LNCaP clone FGC (cell line): ENCODE measurements at places on chromosomes 4 and X.

DNA sequence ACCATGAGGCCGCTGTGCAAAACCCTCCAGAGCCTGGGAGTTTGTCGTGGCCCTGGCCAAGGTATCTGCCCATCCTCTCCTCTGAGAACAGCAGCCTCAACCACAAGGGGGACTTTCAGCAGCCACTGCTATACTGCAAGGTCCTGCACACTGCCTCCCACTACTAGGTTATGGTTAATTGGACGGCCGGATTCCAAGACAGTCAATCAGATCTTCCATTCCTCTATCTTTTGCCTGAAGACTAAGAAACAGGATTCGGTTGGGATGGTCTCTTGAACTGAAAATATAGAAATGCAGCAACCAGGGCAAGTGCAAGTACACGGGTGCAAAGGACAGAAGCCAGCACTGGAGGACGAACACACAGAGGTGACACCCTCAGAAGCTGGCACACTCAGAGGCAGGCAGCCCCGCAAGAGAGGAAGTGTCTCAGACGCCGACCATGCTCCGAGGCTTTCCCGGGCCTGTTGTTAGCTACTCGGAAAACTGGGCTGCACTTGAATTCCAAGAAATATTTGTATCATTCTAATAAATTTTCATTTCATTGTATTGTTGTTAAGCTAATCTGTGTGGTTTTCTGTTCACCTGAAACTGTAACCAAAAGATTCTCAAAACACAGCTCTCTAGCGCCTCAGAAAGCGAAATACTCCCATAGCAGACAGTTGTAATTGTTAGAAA is 63.3 kb downstream of the AFAP1 start:
- no peak for DNase-seq

DNA sequence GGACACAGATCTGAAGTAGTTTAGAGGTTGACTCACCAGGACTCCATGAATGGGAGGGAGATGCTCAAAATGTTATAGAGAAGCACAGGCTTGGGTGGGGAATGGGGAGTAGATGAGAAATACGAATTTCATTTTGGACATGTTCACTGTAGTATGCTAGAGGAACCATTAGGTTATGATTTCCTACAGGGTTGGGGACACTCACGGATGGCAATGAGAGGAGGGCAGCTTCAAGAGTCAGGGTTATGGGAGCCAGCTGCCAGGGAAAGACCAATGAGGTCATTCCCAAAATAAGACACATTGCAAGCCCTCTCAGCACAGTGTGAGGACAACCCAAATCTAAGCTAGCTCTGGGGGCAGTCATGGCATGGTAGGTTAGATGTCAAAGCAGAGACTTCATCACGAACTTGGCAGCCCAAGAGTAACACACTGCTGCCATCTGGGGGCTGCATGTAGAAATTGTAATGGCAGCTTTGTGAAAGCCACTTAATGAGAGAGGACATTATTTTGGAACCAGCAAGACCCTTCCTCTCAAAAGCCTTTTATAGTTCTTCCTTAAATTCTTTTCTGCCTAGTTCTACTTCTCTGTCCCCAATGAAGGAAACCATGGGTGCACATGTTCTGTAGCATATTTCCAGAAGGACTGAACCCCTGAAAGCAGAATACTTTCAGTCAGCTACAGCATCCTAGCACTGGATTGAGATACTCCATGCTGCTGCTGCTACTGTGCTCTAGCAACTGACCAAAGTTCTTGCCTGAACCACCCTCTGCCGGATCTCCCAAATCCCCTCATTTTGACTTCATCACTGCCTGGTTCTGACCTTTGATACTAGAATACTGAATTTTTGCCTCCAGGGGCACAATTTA is 16.2 kb upstream of the ZCCHC12 start:
- DNase-seq, result no peak

DNA sequence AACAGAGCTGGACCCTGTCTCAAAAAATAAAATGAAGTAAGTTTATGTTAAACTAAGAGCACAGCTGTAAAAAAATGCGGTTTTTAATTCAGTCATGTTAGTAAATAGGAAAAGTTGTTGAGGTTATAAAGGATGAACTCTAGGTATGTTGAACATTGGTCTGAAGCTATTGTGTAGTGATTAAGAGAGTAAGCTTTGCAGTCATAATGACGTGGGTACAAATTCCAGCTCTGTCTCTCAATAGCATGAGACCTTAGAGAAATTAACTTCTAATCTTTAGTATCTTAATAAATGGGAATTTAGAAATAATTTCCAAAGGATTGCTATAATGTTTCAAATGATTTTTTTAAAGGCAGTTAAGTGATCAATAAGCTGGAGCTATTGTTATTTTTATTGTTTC is 2.9 kb upstream of the YTHDC1 start:
- no peak for DNase-seq

DNA sequence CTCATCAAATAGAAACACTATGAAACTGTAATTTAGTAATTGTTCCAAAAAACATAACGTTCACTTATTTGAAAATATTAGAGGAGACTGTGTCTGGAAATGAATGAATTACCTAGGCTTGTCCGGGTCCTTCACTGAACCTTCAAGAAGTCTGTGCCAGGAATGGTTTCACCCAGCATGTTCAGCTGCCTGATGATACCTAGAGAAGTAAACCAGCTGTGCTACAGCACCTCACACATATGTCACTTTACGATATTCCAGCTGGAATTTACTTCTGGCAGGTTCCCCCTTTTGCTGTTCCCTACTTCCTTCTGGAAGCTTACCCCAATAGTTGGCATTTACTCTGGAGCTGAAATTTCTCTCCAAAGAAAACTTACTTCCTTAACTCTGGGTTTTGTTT is 906.5 kb downstream of the FAT4 start:
- DNase-seq, result no peak

DNA sequence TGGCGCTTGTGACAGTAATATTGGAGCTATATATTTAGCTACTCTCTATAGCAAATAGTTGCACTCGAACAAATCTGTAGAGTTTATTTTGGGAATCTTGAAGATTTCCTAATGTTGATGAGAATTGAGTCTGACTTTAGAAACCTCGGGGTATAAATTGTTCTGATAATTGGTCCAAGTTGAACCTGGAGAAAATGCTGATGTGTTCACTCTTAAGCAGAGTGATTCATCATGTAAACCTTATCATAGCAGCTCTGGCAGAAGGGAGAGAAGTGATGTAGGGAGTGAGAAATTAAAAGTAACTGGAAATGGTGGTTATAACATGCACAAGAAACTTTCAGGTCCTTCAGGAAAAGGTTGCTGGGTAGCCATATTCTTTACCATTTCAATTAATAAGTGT is 16.4 kb upstream of the SLC4A4 start:
- DNase-seq, result no peak

DNA sequence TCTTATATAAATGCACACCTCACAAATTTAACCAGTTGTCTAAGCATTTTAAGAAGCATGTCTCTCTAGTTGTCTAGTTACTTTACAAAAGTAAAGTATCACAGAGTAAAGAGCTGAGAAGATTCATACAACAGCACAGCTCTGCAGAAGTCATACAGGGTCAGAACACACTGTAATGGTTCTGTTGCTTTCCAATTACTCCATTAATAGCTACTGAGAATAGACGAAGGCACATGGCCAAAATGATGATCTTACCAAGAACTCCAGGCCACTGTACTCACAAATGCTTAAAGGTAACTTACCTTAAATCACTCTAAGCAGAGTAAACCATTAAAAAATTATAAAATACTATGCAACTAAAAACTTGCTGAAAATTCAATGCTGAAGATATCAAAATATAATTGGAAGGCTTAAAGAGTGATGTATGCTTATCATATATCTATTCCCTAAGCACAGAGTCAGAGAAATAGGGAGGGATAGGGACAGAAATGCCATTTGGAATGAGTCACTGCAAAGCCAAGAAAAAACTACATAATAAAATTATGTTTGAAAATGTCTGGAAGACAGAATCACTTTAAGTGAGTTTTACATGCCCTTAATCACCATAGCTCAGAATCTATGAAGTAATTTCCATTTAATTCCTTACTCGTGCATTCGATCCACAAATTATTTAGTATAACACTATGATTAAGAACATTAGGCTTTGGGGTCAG is 71.0 kb downstream of the DDX60L start:
- peak; percentile 34 for DNase-seq

DNA sequence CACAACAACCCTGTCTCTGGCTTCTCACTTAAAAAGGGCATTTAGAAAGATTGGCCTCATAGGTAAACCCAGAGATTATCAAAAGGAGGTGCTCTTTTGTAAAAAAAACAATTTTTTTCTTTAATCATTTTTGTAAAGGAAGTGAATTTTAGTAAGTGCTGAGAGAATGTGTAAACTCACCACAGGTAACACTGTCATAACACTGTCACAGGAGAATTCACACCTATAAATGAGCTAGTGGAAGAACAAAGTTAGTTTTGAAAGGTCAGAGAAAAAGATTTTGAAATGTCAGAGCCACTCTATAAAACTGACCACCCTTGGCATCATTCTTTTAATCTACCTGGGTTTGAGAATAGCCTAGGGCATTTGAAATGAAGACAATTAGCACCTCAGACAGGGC is 3.3 kb upstream of the SH2D1A start:
- no peak for DNase-seq

DNA sequence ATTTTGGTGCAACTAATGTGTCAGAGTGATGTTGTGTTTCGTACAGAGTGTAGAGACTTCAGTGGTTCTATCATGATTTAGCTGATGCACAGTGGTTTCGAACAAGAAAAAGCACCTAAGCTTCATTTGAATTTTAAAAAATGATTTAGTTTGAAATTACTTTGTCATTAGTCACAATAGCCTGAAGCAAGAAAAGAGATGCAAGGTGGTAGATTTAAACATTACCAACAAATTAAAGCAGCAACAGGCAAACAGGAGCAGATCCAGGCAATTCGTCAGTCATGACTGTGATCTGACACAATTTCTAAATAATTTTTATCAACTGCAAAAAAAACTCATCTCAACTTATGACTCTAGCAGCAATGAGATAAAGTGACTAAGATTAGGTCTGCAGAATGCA is 24.6 kb upstream of the COX7B2 start:
- no peak for DNase-seq

DNA sequence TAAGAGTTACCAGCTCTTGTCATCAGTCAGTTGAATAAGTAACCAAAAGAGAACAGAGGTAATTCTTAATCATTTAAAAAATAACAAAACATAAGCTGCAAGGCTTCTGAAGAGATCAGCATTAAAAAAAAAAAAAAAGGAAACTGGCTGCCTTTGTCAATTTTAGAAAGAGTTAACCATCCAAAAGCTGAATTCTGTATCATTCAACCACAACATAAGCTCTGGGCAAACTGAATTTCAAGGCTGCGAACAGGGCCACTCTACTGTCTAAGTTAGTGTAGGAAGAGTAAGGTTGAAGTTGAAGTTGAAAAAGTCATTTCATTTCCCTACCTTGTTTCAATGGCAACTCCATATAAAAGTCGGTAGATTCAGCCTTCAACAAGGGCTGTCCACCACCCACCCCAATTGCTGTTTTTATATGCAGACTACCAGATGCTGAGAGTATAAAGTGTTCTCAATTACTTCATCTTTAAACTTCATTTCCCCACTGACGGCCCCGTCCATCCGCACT is 1.1 kb upstream of the LIN54 start:
- no peak for DNase-seq

DNA sequence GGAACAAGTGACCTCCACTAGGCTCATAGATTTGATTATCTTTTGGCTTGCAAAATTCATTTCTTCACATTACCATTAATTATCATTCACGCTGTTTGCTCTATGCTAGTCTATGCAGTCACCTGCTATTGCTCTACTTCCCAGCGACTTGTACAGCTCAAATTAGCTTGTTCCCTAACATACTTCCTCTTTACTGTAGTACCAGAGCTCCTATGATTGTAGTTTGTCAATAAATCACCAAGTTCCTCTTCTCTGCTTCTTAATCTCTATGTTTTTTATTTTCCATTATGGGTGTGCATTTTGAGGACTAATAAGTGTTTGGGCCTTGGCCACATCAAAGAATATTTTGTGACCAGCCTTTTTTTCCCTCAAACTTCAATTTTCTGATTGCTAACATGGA is 6.2 kb upstream of the GSPT2 start:
- no peak for DNase-seq

DNA sequence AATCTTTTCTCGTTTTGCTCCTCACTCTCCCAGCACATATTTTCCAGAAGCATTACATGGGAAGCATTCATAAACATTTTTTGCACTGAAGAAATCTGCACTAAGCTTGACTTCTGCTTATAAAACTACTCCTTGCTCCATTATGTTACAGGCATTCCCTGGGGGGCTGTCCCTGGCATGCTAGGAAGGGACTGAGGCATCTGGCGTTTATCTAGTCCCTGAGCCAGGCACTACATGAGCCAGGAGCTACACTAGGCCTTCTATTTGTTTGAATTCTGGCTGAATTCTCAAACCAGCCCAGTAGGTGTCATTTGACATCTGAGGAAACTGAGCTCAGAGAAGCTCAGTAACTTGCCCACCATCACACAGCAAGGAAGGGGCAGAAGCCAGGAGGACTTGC is 43.3 kb downstream of the NHSL2 start:
- DNase-seq, result no peak

GRCh38 chr4:153348006-153348405 is 3.5 kb downstream of the MND1 start:
- DNase-seq, result no peak

DNA sequence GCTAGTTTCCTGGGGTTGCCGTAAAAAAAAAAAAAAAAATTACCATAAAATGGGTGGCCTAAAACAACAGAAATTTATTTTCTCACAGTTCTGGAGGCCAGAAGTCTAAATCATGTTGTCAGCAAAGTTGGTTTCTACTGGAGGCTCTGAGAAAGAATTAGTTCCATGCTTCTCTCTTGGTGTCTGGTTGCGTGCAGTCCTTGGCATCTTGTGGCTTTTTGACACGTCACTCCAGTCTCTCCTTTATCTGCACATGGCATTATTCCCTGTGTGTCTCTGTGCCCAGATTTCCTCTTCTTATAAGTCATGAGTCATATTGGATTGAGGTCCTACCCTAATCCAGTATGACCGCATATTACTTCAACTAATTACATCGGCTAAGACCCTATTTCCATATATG is 38.7 kb downstream of the SPATA4 start:
- no peak for DNase-seq

GRCh38 chr4:186749611-186750281 is 26.1 kb upstream of the FAT1 start:
- DNase-seq, result no peak

- DNase-seq, result no peak
Observed at GRCh38 chrX:7158468-7158990, 10.6 kb upstream of the PUDP start.

DNA sequence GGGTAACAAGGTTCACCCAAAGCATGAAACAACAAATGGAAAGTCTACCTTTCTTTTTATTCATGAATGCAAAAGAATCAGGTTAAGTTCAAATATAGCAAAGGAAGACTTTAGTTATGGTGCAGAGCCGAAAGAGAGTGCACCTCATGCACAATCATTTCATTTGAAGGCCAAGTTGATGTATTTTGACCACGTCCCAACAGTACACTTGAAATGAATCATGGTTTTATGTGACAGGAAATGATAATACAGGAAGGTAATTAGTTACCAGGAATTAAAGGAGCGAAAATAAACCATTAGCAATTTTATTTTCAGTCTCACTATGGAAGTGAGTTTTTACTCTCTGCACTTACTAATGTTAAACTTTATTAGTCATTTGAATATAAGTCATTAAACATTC is 281.2 kb upstream of the DIAPH2 start:
- DNase-seq, result no peak
